ENCODE measurements at places on chromosomes 3 and 15. TPM values are rescaled to one million over a fixed set of nuclear protein-coding genes. Genes with fewer than 3 reads are reported as not detected.
A peak's percentile ranks its signal among the peaks of the same experiment; 100 is the strongest.

SLC12A1 gene
- polyA plus RNA-seq: not detected

- DNase-seq: no peak
These were observed 23.6 kb downstream of the MGLL start for GRCh38 chr3:127798716-127799115.

DNA sequence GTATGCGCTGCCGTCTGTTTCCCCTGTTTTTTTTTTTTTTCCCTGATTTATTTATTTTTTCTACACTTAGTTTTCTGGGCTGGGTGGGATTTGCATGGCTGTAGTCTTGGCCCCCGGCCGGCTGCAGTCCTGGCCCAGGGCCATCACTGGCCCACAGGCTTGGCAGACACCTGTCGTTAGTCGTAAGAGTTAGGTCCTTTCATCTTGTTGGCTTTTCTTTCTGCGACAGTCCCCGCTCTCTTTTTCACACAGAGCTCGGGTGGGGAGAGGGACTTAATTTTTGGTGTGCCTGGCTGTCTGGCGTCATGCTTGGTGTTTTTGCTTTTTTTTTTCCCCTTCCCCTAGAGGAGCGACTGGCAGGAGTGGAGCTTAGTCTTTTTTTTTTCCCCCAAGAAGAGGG lies 183.4 kb downstream of the KLF13 start:
- DNase-seq: no peak

- DNase-seq: no peak
These were observed 37.5 kb downstream of the LPP start for GRCh38 chr3:188191460-188191859.

DNA sequence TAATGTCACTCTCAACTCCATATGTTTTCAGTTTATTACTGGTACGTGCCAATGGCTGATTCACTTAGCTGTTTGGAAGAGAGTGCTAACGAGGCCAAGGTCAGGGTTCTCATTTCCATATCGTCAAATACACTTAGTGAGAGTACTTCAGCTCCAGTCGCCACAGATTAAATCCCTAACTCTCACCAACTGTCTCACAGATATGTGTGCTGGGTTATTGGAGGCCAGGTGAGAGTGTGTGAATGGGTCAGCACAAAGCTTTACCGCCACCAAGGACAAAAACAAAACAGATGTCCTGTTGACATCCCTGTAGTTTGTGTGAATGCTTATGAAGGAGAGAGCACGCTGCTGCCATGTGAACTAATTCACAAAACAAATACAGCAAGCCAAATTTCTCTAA lies 133.5 kb upstream of the TBL1XR1 start:
- no peak for DNase-seq

DNA sequence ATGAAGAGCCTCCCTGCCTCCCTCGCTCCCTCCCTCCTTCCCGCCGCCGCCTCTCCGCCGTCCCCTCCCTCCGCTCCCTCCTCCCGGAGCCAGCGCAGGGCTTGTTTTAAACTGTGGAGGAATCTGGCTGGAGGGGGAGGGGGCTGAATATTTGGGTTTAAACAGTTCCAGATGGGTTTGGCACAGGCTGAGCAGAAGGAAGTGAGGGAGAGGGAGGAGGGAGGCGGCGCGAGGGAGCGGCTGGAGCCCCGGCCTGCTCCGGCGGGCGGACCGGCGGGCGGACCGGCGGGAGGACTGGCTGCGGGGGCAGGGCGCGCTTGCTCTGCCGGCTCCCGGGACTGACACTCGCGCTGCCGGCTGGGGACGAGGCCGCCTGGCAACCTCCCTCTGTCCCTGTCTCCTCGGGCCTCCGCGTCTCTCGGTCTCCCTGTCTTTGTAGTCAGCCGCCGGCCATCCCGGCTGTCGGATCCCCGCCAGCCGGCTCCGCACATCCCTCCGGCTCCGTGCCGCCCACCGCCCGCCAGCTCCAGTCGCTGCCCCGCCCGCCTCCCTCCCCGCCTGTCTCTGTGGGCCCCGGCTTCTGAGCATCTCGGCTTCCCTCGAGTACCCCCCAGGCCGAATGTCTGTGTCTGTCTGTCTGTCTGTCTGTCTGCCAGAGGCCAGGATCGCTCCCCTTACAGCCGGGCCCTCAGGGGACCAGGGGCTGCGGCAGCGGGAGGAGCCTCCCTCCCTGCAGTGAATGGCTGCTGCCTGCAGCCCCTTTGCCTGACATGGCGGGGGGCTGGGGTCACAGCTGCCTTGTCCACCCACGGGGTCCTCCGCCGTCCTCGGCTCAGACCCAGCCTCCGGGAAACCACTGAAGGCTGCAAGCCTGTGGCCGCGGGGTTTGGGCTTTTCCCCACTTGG lies 7.6 kb downstream of the EPHB3 start:
- peak; percentile 97 for DNase-seq

CFAP100 gene
- polyA plus RNA-seq: not detected

DNA sequence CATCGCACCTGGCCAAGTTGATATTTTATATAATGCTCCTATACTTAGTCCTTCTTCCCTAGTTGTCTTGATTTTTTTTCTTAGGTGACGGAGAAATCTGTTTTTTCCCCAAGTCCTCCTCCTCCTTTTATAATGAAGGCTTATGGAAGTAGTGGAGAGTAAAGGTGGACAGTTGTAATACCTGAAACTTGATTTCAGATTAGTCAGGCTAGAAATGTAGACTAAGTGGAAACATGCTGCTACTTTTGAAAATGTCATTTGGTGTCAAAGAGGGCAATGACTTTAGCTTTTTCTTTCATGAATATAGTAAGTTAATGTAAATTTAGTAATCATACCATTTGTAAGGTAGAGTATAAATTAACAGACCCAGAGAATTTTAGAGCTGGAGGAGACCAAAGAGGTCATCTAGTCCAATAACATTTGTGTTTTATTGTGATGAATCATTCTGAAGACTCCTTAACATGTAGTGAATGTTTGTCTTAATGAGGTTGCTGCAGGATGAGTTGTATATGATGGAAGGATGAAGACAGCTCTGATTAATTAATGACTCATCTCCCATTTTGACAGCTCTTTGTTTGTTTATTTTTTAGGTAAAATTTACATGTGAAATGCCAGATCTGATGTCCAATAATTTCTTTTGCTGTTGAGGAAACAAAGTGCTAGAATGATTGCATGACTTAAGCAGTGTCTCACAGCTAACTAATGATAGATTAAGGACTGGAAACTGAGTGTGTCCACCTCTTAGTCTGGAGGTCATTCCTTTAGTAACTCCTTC lies 8.7 kb downstream of the CTDSPL2 start:
- DNase-seq: peak; percentile 43

- DNase-seq: no peak
These were observed 139.3 kb downstream of the ADAMTS17 start for GRCh38 chr15:100202309-100202960.

FGF7 gene
- polyA plus RNA-seq: 27.3 TPM

GRCh38 chr3:21803604-21804003 lies 52.6 kb upstream of the ZNF385D start:
- DNase-seq: no peak

Measured in IMR-90 (cell line).